Frontal cortex (tissue), 4 donors: ENCODE measurements at places on chromosomes 2 and 18.

- DNase-seq: no peak
Measured at GRCh38 chr18:55425698-55426097, 162.3 kb downstream of the TCF4 start.

GRCh38 chr2:16522031-16522831 is 143.4 kb downstream of the CYRIA start:
- no peak for DNase-seq

GRCh38 chr2:238243496-238244076 is 3.7 kb upstream of the HES6 start:
- DNase-seq: no peak

- no peak for DNase-seq
Measured at GRCh38 chr2:222058819-222059445, 239.9 kb downstream of the PAX3 start.

DNA sequence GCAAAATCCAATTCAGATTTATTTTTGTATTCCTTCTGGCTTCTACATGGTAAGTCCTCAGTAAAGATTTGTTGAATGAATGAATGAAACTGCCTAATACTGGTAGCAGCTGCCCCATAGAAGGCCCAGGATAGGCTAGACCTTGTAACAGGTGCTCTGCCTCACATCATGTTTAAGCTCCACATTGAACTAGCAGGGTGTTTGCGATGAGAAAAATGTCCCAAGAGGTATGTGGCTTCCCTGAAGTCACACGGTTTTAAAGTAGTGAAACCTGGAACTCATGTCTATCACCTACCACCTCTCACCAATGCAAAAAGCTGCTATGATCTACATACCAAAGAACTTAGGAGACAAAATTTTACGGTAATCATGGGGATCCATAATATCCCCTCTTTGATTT is 765 bp upstream of the LHCGR start:
- DNase-seq: no peak

DNA sequence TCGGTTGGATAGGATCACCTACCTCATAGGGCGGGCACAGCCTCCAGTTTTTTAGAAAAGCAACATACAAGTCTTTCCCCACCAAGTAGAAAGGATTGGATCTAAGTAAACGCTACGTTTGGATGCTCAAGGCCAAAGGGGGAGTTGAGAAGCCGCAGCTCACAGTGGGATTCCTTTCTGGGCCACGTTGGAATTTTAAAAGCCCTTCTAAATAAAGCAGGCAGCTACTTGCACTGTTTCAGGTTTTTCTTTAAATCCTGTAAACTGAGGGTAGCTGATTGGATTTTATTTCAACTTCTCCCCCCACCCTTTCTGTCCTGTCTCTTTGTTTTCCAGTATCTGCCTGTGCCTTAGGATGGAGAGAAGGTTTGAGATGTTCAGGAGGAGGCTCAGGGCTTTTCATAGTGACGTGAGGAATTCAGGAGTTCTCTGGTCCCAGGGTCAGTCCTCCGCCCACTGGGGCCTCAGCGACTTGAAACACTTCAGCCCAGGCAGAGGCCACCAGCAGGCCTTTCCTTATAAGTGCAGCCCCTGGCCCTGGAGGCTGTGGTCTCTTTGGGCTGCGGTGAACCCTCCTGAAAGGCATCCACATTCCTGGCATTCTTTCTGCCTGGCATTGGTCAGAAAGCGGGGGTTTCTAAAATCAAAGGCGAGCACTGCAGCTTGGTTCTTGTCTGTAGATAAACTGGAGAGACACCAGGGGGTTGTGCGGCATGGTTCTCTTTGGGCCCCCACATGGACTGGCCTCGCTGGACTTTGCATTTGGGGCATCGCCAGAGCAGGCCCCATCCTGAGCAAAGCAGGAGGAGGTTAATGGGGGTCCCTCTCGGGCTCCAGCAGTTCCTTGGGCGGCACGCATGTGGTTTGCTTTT is 44.5 kb downstream of the SH3BP4 start:
- DNase-seq: no peak

DNA sequence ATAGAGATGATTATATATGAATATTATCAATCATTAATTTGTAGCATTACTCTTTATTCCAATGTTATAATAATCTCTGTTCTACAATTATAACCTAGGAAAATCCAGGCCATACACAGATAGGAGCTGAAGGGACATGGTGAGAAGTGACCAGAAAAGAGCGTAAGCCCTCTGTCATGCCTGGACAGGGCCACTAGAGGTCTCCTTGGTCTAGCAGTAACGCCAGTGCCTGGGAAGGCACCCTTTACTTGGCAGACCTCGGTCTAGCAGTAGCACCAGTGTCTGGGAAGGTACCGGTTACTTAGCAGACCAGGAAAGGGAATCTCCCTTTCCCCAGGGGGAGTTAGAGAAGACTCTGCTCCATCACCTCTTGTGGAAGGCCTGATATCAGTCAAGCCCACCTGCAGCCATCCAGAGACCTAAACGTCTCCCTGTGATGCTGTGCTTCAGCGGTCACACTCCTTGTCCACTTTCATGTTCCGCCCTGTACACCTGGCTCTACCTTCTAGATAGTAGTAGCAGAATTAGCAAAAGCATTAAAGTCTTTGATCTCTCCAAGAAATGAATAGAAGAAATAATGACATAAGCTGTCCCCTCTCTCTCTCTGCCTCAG is 447.5 kb upstream of the FSIP2 start:
- DNase-seq: no peak

GRCh38 chr2:142915502-142915901 is 38.0 kb downstream of the KYNU start:
- DNase-seq: no peak

GRCh38 chr2:107393516-107393915 is 433.2 kb upstream of the RGPD4 start:
- no peak for DNase-seq

- DNase-seq: no peak
Measured at GRCh38 chr2:163662141-163662780, 73.5 kb downstream of the FIGN start.

GRCh38 chr2:1642993-1643619 is 101.2 kb downstream of the PXDN start:
- DNase-seq: no peak

DNA sequence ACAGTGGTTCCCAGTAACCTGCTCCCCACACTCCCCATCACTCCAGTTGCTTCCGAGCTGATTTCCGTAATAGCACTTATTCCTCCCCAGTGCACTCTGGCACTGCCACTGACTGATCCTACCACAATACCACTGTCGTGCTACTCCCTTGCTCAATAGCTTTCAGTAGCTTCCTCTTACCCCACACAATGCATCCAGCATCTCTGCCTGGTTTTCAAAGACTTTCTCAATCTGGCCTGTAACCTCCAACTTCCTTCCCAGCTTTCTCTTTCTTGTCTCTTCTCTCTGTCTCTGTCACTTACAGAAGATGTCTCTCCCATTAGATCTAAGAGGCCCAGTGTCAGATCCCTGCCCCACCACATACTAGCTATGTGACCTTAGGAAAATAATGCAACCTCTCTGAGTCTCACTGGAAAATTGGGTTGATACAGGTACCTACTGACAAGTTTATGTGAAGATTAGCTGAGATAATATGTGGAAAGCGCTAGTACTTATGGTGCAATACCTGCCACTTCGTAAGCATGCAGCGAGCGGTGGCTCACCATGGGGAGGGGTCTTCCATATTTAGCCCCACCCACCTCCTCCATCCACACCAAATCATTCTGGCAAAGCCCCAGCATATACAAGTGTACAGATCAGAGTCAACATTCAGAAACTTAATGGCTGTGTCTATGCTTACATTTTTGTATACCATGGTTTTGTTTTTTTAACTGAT is 36.7 kb downstream of the SFXN5 start:
- no peak for DNase-seq

DNA sequence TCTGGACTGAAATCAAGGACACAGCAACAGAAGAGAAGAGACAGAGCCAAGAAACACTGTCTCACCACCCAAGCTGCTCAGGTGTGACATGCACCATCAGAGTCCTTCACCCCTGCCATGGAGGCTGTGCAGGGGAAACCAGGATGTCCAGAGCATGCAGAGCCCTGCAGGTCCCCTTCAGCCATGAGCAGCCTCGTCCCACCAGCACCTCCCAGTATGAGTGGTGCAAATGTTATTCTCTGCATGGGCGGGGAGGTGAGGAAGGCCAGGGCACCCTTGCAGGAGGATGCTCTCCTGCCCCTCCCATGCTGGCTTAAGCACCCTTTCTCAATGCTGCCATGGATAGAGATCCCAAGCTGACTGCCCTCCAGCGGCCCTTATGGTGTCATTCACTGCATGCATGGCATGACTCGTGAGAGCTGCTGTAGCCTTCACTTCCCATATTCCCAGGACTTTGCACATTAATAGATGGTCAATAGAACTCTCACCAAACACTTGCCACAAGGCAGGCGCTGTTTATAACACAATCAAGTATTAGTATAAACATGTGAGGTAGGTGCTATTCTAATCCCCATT is 171.0 kb downstream of the ANAPC1 start:
- DNase-seq: no peak

- DNase-seq: no peak
Measured at GRCh38 chr2:172415865-172416183, 11.6 kb upstream of the ITGA6 start.

DNA sequence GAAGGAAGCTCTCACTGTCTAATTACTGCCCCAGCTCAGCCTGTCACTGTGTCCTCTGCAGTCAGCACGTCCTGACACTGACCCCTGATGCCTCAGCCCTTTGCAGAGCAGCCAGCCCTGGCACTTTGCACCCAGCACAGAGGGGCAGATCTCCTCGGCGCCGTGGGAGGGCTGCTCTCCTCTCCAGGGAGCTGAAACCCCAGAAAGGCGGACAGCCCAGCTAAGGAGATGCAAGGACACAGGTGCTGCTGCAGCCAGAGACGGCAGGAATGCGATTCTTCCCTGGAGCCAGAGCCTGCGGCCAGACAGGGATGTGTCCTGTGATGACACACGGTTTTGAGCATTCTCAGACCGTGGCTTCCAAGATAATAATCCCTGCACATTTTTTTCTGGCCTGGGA is 34.5 kb upstream of the SIX3 start:
- DNase-seq: no peak

GRCh38 chr2:202079310-202079709 is 6.3 kb downstream of the KIAA2012 start:
- DNase-seq: no peak

DNA sequence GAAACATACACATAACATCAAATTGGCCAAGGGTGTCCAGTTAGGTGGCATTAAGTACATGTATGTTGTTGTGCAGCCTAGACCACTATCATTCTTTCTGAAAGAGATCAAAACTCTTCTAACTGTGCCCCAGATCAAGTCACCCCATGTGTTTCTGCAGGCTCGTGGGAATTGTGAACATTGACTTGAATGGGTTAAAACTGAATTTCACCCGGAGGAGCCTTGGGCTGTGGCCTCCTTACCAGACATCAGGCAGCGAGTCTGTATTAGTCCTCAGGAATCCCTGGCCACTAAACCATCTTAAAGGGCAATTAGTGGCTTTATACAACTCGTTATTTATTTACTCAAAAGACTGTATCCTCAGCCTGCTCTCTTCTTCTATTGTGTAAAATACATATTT is 149.0 kb upstream of the REV1 start:
- no peak for DNase-seq

- no peak for DNase-seq
Measured at GRCh38 chr2:147424766-147425165, 420.1 kb upstream of the ACVR2A start.

GRCh38 chr18:10705786-10706185 is 180.0 kb downstream of the NAPG start:
- DNase-seq: no peak

- no peak for DNase-seq
Measured at GRCh38 chr2:168216351-168217005, 30.9 kb downstream of the STK39 start.

- DNase-seq: no peak
Measured at GRCh38 chr2:60567919-60568768, 14.7 kb upstream of the BCL11A start.
